Occipital lobe (tissue), 3 donors: ENCODE measurements at places on chromosomes 5 and 9. TPM values are rescaled to one million over a fixed set of nuclear protein-coding genes. Genes with fewer than 3 reads are reported as not detected.

Gene MOB3B
- 6.2 TPM for total RNA-seq

DNA sequence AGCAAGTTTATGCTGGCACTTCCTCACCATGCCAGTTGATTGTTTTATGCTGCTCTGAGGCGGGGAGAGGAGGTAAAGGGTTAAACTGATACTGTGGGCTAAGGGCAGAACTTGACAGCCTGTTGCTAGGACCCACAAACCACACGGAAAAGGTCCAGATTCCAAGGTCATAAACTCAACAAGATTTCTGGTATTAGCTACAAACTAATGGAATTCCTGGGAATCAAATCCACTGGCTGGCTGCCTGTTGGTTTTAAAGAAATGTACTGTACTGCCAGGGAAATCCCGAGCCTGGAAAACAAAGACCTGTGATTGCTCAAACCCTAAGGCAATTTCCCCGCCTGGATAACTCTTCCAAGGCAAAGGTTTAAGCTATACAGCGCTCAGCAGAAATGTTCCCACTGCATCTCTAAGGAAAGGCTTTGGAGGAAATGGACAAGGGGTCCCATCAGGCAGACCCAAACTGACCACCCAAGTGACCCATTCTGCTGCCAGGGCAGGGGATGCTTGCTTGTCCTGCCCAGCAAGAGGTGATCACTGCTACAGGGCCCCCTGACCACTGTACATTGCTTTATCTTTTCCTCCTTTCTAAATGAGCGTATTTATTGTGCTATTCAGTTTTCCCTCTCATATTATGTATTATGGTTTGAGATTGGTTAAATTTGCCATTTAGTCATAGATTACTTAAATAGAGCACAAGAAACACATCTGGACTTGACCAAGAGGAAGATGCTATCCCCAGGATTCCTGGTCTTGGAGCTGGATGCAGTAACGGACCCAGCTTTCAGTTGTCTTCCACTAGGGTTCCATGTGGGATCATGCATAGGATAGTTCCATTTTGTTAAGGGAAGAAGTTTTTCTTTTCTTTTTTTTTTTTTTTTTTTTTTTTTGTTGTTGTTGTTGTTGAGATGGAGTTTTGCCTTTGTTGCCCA, 124.3 kb downstream of the SUSD1 start:
- no peak for DNase-seq

Gene SUSD3
- total RNA-seq, result 1.6 TPM

GRCh38 chr9:2674141-2674824, 43.0 kb upstream of the KCNV2 start:
- no peak for DNase-seq

GRCh38 chr5:39175273-39175955, 43.9 kb downstream of the FYB1 start:
- no peak for DNase-seq

Gene PFN3
- not detected for total RNA-seq

GRCh38 chr9:114366334-114367128, 21.3 kb downstream of the AKNA start:
- no peak for DNase-seq

DNA sequence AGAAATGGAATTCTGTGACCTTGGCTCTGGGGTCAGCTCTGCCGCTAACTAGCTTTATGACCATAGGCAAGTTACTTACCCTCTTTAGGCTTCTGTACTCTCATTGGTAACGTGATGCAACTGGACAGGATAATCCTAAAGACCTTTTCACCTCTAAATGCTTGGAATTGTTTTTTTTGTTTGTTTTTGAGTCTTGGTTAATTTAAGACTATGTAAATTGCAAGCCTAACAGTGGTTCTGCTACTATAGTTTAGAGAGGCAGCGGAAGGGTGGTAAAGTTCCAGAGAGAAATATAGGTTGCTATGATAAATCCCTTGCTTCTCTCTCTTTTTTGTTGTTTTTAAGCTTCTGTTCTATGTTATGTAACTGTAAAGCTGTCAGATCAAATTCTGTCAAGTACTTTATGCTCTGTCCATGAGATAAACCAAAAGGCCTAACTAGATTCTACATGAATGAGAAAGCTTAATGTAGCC, 17.6 kb downstream of the FAM169A start:
- DNase-seq, result no peak

GRCh38 chr5:115766608-115767007, 49.9 kb downstream of the CDO1 start:
- no peak for DNase-seq
